H4 (cell line): ENCODE measurements at places on chromosomes 12 and 14.

GRCh38 chr12:6950401-6950801 lies 755 bp upstream of the PTPN6 start:
- DNase-seq, result no peak

DNA sequence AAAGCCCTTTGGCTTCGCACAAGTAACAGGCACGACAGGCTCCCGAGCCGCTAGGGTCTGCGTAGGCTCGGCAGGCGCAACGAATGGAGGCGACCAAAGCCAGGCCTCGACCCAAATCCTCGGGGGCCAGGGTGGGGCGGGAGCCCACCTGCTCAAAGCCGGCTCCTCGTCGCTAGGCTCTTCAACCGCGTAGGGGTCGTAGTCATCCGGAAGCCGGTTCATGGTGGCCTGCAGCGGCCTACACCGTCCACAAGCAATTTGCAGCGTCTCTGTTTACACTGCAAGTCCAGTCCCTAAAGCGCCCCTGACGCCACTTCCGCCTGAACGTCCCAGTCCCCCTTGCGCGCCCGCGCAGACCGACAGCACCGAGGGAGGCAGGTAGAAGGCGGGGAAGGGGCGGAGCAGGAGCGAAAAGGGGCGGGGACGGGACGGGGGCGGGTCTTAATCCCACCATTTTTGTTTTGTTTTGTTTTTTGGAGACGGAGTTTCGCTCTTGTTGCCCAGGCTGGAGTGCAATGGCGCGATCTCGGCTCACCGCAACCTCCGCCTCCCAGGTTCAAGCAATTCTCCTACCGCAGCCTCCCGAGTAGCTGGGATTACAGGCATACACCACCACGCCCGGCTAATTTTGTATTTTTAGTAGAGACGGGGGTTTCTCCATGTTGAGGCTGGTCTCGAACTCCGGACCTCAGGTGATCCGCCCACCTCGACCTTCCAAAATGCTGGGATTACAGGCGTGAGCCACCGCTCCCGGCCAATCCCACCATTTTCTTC lies at the start of gene EAPP:
Gene EAPP, minus strand, starts transcription at position 295 of the 774 bp plus-strand sequence. Its CDS starts 73 bp downstream, at position 222.
- DNase-seq, result peak; percentile 97

DNA sequence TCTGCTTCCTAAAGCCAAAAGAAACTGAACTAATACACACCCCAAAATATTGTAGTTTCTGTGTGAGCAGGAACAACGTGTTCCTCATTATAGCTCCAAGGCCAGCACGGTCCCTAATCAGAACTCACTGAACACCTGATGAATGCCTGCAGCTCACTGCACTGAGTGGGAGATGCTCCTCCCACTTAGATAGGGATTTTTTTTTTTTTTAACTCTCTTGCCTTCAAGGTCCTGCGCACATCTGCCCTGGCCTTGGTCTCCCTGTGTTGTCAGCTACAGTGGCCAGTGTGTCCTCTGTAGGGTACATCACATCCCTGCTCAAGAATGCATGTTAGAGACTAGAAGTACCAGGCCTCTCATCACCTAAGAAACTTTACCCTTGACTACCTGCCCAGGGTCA lies 44.3 kb upstream of the TMPO start:
- no peak for DNase-seq

GRCh38 chr12:4036671-4037271 lies 163.6 kb upstream of the PARP11 start:
- DNase-seq, result no peak

DNA sequence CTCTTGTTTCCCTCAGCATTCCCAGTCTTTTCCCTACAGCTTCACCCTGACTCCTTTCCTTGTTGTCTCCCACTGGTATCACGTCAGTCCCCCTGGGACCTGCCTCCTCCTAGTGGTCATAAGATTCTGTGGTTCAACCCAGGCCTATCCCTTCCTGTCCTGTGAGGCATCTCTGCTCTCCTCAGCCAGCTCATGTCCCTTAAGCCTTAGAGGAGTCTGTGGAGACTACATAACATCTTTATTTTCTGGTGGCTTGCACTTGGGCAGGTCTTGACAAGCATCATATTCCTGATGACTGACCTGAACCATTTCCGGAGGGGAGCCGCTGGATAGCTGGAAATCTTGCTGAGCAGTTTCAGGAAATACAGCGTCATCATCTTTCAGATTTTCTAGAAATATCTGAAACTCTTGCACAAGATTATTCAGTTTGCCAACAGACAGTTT lies 688 bp downstream of the C12orf71 start:
- DNase-seq, result no peak

DNA sequence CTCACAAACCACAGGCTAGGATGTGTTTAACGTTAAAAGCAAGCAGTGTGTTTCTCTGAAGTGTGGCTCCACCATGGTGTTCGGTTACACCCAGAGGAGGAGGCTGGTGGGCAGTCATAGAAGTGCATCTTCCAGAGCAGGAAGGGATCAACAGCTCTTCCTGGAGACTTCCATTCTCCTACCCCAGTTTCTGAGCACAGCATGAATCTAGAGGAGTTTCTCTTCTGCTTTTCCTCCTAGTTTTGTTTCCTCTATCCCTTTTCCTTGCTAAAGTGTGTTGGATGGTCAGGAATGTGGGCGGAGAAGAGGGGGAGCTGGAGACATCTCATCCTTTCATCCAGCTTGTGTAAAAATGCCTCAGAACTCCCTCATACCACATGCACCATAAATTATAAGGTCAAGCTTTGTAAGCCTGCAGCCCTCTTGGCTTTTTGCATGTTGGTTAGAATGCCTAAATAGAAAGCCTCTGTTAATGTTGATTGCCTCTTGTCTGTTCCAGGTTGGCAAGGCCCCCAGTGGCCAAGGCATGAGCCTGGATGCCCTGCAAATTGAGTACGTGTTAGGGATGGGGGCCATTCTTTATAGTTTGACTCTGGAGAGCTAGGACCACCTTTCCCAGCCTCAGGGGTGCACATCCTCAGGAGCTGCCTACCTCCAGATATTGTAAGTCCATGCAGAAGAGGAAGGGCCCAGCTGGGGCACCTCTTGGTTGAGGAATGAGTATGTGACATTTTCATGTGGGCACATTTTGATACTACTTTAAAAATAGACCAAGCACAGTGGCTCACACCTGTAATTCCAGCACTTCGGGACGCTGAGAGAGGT lies 4.0 kb upstream of the CKAP4 start:
- peak; percentile 47 for DNase-seq

DNA sequence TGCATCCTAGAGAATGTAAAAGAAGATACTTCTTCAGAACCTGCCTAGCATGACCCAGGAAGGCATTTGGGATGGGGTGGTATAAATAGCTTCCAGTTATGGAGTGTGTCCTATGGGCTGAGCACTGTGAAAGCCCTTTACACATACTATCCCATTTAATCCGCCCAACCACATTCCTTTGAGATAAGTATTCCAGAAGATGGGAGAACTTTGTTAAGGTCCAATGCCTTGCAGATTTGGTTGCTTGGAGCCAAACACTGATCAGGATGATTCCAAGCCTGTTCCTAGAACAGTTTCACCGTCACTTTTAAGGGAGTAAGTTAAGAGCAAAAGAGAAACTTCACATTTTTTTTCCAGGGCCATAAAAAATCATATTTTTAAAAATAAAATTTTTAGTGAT lies 82.5 kb upstream of the CLMN start:
- DNase-seq, result no peak

DNA sequence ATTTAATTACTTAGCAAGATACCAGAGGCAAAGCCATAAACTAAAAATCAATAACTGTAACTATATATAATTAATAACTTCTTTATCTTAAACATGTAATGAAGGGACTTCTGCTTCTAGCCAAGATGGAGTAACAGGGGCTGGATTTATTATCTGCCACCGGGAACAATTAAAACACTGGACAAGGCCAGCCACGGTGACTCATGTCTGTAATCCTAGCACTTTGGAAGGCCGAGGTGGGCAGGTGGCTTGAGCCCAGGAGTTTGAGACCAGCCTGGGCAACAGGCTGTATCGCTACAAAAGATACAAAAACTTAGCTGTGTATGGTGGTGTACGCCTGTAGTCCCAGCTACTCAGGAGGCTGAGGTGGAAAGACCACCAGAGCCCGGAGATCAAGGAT lies 113.6 kb downstream of the TAOK3 start:
- no peak for DNase-seq

DNA sequence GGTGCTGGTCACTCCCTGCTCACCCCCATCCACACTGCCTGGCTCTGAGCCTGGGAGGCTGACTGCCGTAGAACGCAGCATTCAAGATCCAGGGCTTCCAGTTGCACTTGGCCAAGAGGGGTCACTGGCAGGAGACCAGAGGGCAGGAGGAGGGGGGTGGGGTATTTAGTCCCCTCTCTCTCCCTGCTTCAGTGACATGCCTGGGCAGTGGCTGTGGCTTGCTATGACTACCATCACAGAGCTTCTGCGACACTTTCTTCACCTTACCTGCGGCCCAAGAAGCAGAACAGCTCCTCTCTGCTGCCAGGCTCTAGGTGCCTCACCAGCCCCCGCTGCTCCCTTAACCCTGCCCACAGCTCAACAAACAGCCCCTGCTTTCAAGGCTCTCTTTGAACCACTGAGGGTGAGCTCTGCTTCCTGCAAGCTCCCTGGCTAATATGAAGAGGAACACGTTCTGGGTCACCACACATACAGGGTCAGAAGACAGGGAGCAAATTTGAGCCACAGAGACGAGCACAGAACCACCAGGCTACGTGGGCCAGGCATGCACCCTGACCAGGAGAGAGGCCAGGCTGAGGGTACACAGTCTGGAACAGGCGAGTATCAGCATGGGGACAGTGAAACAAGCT lies 55.7 kb downstream of the ITPK1 start:
- no peak for DNase-seq

GRCh38 chr12:106584104-106585064 lies 1.6 kb downstream of the RFX4 start:
- DNase-seq, result no peak

DNA sequence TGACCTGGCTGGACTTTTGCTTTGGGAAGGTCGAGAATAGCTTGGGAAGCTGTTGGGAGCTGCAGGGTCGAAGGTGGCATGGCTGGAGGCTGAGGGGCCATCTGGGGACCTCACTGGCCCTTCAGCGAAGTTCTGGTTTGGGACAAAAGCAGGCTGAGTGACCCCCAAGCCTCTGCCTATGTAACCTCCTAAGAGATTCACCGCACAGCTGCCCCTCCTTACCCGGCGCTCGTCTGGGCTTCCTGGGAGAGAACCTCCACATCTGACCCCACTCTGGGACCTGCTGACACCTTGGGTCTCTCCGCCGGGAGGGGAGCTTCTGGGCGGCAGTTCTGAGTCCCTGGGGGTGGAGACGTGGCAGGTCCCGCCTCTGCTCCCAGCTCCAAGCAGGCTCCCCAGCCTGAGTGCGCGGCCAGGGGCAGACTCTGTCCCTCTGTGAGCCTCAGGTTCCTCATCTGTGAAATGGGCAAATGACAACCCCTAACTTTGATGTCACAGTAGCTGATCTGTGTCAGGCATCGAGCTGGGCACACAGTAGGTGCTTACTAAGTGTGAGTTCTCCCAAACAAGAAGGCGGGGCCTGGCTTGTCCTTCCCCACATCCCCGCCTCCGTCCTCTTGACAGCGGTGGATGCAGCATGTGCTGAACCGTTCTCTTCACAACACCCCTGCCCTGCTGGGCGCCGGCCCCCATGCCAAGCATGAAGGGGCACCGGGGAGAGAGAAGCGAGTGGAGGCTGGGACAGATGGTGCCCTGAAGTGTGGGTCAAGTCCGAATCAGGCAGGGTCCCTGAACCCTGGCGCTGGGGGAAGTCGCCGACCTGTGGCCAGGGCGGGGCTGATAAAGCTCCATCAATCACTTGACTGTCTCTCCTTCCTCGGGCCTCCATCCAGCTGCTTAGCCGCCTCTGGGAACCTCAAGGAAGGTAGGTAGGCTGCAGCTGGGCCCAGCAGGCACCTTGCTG lies 3.8 kb downstream of the EXOC3L4 start:
- DNase-seq, result no peak

- DNase-seq, result no peak
Observed at GRCh38 chr12:56772625-56773024, 9.5 kb downstream of the HSD17B6 start.

- DNase-seq, result peak; percentile 37
Observed at GRCh38 chr14:74048281-74048680, 29.1 kb downstream of the BBOF1 start.

DNA sequence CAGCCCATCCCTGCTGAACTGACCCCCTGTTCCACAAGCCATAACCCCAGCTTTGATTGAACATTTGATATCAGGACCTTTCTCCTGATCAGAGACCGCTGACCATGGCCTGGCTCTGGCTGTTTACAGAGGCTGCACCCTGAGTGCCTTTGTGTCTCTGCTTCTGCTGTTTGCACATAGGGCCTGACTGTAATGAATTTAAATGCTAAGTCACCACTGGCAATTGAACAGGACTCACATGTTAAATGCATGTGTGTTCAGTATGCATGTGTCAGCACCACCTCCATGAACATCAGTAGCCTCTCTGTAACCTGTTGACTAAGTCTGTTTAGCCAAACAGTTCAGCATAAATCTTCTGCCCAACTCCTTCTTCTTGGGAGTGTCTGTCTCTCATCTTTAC lies 690.3 kb downstream of the TMEM121 start:
- DNase-seq, result no peak

DNA sequence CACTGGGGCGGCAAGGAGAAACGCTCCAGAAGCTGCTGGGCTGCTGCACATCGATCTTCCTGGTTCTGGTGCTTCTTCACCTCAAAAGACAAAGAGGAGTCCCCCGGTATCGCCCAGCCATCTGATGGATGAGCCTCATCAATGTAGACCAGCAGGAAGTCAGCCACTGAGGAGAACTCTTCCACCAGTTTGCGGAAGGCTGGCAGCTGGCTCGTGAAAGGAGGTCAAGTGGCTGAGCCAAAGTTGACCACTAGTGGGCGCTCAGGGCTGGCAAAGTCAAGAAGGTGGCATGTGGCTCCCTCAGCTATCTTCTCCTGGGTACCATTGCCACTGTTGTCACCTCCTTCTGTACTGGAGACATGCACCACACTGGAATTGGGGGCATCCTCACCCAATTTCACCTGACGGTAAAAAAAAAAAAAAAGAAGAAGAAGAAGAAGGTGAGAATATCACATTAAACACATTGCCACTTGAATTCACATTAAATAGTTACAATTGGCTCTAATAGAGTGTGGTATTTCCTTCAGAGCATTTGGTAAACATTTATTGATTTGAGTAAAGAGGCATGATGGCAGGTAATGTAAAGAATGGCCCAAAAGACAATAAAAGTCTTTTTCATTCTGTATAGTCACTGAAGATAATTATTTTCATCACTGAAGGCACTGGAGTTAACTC lies 8.3 kb downstream of the DIO2 start:
- peak; percentile 46 for DNase-seq

- peak; percentile 52 for DNase-seq
Observed at GRCh38 chr12:52171950-52172512, 19.8 kb downstream of the KRT80 start.

DNA sequence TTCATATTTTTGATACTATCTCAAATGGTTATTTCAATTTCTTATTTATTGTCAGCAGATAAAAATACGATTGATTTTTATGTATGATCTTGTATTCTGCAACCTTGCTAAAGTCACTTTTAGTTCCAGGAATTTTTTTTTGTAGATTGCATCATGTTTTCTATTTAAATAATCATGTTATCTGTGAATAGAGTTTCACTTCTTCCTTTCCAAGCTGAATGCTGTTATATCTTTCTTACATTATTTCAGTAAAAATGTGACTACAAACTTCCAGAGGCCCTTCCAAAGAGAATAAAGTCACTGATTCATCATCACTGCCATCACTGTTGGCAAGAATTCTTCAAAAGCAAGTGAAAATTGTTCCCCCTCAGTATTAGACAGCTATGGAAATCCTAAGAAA lies 104.7 kb upstream of the RAP1B start:
- no peak for DNase-seq

GRCh38 chr12:96425321-96425720 lies 25.1 kb upstream of the CDK17 start:
- DNase-seq, result no peak

- DNase-seq, result no peak
Observed at GRCh38 chr12:116881325-116881876, at the start of gene HRK. Gene HRK (minus strand): TSS chr12:116881441. CDS start chr12:116881307, 134 bp downstream.
